Foreskin fibroblast (primary cell): ENCODE measurements at places on chromosomes 7 and 10.

GRCh38 chr7:69367780-69368179 lies 230.5 kb upstream of the AUTS2 start:
- DNase-seq, result no peak

DNA sequence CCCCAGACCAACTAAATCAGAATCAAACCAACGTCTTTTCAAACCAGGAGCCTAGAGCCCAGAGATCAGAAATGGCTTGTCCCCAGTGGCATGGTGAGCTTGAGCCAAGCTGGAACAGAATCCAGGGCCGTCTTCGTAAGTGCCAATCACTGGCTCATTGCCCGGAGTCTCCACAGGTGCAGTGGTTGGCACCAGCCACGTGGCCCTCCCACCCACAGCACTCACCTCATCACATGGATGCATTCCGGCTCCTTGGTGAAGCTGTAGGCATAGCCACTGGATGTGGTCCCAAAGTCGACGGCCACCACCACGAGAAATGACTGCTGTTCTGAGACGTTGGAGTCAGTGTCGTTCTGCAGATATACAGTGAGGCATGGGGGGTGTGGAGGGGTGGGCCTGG lies 37.4 kb downstream of the HSPA12A start:
- DNase-seq, result no peak

DNA sequence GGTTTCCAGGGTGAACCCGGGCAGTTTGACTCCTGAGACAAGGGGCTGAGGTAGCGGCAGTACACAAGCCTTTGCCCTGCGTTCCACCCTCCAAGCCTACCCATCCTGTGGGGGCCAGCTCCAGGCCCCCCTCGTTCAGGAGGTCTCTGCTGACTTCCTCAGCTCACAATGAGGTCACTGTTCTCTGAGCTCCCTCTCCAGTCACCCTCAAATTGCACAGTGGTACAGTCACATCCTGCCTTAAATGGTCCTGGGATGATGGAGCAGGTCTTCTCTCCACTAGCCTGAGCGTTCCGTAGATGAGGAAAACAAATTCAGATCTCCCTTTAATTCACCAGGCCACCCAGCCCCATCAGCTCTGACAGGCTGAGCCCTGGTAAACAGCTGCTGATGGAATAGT lies 90.2 kb downstream of the SH3PXD2A start:
- peak; percentile 78 for DNase-seq

GRCh38 chr7:121576148-121576917 lies 180.2 kb upstream of the FAM3C start:
- no peak for DNase-seq

DNA sequence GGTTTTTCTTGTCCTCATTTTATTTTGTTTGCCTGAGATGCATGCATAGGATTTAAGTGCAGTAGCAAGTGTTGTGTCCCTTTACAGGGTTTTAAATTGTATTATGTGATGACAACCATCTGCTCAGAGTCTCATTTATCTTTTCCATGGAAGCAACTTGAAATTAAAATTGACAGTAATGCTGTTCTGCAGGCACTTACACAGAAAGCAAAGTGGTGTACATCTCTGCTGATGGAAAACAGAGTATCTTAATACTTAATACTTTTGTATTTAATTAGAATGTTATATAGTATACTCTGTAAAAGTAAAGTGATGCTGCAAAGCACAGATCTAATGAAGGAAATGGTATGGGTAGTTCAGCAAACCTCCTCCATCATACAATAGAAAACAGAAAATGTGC lies 482.9 kb downstream of the POM121L12 start:
- no peak for DNase-seq
